CD4-positive, CD25-positive, alpha-beta regulatory T cell (primary cell): ENCODE measurements at places on chromosomes 2 and 18. TPM values are rescaled to one million over a fixed set of nuclear protein-coding genes. Genes with fewer than 3 reads are reported as not detected.

GRCh38 chr2:100317634-100318033, 4.7 kb downstream of the LONRF2 start:
- no peak for DNase-seq

- DNase-seq: peak; percentile 97
Observed at GRCh38 chr18:48940854-48941611, 9.7 kb downstream of the SMAD7 start.

- no peak for DNase-seq
Observed at GRCh38 chr2:108937367-108938017, 51.5 kb downstream of the EDAR start.

DNA sequence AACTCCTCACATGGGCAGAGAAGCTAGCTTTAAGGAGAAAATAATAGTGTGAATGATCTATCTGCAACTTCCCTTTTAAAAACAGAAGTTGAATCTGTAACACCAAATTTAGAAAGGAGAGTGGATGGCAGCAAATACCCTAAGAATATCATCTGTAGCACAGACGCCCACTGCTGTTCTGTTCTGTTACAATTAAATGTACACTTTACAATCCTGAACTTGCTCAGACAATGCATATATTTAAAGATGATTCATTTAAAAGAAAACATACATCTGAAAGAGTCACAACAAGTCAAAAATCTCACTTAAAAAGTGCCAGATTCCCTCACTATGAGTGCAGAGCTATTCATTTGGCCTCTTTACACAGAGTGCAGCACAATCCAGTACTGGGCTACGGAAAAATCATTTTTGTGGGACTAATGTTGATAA, 8.0 kb upstream of the SERTAD2 start:
- DNase-seq: no peak

GRCh38 chr2:200863782-200864175, 679 bp downstream of the CLK1 start:
- DNase-seq: no peak

DNA sequence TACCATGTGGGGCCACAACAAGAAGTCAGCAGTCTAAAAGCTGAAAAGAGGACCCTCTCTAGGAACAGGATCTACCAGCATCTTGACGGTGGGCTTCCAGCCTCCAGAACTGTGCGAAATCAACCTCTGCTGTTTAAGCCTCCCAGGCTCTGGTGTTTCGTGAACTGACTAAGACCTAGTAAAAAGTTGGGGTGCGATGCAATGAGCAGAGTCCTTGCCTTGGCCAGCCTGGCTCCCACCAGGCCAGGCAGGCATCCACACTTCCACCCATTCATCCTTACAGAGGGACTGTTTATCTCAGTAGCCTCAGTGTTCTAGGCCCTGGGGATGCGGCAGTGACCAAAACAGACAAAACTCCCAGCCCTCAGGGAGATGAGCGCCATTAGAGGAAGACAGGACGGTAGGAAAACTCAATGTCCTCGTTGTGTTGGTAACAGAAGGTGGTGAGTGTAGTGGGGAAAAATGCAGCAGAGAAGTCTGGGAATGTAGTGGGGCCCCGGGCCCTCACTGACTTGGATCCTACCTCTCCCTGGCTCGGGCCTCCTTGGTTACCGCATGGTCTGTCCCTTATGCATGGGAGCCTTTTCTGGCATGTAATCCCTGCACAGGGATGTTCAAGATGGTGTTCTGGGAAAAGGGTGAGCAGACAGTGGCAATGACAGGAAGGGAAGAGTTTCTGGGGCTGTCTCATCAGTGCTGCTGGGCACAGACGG, 271.8 kb upstream of the HS6ST1 start:
- DNase-seq: no peak

DNA sequence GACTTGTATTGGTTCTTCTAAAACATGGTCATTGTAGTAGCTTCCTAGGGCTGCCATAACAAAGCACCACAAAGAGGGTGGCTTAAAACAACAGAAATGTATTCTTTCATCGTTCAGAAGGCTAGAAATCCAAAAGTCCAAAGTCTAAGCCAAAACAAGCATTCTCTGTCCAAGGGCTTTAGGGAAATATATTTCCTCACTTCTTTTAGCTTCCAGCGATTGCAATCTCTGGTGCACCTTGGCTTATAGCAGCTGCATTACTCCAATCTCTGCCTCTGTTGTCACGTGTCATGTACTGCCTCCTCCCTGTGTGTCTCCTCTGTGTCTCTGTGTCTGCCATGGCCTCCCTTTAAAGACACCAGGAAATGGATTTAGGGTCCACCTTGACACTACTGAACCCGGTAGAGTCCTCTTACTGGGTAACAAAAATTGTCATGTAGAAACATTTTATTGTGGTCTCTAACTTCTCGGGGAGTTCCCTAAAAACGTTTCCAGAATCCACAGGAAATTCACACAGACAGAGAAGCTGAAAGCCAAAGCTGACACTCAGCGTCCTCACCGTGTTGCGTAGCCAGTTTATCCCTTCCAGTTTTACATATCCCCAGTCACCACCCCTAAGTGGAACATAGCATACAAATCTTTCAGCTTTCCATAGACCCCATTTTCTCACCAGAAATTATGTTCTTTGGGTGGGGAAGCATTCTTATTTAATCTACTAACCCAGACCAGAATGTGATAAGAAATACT, 20.7 kb upstream of the TTN start:
- no peak for DNase-seq

Gene CYRIA
- polyA plus RNA-seq: not detected

Gene UCN
- 0.79 TPM for polyA plus RNA-seq

Gene UGT1A7
- polyA plus RNA-seq: not detected

DNA sequence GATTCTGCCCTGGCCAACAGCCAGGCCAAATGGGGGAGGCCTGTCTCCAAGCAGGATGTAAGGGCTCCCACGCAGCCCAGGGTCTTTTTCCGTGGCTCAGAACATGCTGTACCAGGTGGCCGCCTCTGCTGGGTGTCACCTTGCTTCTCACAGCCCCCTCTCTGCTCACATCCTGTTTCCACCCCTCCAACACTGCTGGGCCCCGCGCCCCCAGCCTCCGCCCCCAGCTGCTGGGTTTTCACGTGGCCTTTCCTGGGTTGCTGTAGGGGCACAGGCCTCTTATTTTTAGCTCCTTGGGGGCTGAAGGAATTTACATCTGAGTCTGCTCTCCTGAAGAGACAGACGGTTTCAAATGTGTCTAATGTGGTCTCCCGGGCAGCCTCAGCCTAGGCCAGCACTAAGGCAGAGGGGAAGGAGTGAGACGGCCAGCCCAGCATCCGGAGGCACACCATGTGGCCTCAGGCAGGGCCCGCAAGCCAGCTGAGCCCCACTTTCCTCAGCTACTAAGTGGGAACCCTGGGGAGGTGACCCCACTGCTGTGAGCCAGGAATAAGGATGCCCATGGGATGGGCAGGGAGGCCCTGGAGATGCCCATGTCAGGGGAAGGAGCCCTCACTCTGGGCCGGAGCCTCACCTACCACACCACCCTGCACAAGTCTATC, 18.7 kb upstream of the DUSP2 start:
- DNase-seq: peak; percentile 86

Gene C2orf42
- polyA plus RNA-seq: 21.9 TPM

DNA sequence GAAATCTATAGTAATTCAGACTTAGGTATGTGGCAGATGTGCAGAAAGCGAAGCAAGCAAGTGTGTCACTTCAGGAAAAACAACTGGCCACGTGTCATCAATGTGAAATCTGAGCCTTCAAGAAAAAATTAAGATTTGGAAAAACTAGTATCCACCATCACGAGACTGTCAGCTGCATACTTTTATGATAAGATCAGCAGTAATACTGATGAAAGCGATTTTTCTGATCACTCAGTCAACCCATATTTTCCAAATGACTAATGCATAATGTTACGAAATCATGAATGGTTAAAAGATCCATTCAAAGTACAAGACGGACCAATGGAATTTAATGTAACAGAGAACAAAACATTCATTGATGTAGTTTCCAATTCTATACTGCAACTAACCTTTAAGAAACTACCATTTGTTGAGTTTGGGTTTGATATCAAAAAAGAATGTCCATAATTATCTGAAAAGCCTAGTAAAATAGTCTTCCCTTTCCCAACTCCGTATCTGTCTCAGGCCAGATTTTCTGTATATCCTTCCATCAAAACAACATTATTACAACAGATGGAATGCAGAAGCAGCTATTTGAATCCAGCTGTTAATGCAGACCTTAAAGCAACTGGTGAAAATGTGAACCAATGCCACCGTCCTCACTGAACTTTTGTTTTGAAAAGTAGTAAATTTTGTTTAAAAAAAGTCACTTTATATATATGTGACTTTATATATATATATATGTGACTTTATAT, 17.0 kb upstream of the BCL2 start:
- no peak for DNase-seq

- no peak for DNase-seq
Observed at GRCh38 chr2:240219208-240219890, 78.9 kb upstream of the OTOS start.

Gene TDRD15
- polyA plus RNA-seq: not detected

DNA sequence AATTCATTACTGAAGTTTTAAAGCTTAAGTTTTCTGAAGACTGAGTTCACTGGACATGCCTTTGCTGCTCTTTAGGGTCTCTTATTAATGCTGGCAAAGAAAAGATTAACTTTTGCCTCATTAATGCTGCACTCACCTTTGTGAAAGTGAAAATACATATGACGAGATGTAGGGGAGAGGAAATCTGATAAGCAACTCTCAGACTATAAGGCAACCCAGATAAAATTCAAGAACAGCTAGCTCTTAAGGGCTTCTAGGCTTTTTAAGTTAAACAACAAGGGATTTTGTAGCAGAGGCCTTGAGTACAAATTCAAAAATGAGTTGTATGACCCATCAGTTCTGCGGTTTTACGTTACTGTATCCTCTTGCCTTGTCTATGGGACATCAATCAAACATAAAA, 143.7 kb downstream of the USP34 start:
- no peak for DNase-seq

Gene C2orf80
- polyA plus RNA-seq: not detected

DNA sequence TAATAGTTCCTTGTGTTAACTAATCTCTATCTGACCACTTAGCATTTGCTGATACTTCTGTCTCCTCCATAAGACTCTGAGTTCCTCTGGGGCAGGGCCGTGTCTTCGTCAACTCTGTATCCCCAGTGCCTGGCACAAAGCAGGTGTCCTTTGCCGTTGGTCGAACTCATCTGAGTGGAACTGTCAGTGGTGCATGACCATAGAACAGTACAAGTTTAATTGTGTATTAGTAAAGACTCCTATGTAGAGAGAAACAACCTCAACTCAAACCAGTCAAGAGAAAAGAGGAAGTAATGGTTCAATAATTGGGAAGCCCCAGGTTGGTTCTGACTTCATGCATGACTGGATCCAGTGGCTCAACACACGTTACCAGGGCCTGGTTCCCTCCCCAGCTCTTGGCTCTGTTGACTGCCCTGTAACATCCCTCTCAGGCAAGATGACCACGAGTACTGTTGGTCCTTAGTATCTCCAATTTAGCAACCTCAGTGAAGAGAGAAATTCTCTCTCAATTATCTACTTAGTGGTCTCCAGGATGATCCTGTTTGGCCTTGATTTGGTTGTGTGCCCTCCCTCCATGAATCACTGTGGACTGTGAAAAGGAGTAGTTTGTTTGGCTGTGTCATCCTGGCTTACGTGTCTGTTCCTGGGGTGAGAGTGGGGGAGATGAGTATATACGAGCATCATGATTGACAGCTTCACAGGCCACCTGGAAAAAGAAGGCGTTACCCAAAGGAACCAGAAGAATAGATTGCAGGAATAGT, 58.5 kb upstream of the MSH6 start:
- no peak for DNase-seq

DNA sequence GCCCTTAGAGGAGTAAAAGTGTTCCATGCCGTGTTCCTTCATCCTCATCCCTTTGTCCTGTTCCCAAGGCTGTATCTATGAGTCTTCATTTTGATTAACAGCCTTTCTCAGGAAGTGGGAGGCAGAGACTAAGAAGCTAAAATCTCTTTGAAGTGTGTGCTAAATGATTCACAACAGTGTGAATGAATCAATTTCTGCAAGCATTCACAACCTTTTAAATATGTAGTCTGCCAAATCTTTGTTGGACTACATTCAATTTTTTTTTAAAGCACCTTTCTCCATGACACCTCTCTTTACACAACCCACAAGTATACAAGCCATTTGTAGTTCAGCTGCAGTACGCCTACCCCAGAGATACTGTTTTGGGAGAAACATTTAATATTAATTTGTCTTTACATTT, 408.6 kb upstream of the FANCL start:
- DNase-seq: no peak

DNA sequence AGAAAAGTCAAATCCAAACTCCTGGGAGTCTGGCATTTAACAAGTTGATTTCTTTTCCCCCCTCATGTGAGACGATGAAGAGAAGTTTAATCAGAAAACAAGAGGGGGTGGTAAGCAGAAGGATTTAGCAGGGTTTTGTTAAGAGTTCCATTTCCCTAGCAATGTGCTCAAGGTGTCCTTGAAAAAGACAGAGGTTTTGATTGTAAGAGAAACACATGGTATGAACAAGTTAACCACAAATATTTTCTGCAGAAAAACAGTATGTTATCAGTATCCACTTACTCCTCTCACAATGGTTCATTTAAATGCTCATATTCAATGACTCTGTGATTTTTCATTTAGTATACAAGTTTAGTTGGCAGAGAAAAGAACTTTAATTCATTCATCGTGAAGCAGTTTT, 26.8 kb downstream of the LAMA1 start:
- DNase-seq: no peak

GRCh38 chr2:71190656-71191569, 36.0 kb downstream of the PAIP2B start:
- DNase-seq: peak; percentile 12

Gene AQP12A
- not detected for polyA plus RNA-seq

GRCh38 chr18:33210575-33211189, 229.8 kb downstream of the CCDC178 start:
- no peak for DNase-seq

Gene EPB41L3
- polyA plus RNA-seq: not detected

- DNase-seq: peak; percentile 11
Observed at GRCh38 chr2:168692132-168692744, 110.2 kb upstream of the NOSTRIN start.
